ENCODE measurements at places on chromosomes 5 and 9. TPM values are rescaled to one million over a fixed set of nuclear protein-coding genes. Genes with fewer than 3 reads are reported as not detected.

C5orf46 gene
- total RNA-seq = not detected

SPATA31E1 gene
- not detected for total RNA-seq

EXOSC2 gene
- 22.0 TPM for total RNA-seq

PKD2L2 gene
- total RNA-seq = not detected

CKMT2 gene
- 0.16 TPM for total RNA-seq

Measured in bladder microvascular endothelial cell (primary cell).